ENCODE measurements at places on chromosomes 7 and 10. TPM values are rescaled to one million over a fixed set of nuclear protein-coding genes. Genes with fewer than 3 reads are reported as not detected.

Gene TRIM73
- total RNA-seq, result 17.3 TPM

Gene HABP2
- 0.37 TPM for total RNA-seq

Gene DIP2C
- total RNA-seq, result 30.1 TPM

Gene CFTR
- 5.1 TPM for total RNA-seq

Gene DTX2
- total RNA-seq, result 239 TPM

Gene ETV1
- 11.4 TPM for total RNA-seq

DNA sequence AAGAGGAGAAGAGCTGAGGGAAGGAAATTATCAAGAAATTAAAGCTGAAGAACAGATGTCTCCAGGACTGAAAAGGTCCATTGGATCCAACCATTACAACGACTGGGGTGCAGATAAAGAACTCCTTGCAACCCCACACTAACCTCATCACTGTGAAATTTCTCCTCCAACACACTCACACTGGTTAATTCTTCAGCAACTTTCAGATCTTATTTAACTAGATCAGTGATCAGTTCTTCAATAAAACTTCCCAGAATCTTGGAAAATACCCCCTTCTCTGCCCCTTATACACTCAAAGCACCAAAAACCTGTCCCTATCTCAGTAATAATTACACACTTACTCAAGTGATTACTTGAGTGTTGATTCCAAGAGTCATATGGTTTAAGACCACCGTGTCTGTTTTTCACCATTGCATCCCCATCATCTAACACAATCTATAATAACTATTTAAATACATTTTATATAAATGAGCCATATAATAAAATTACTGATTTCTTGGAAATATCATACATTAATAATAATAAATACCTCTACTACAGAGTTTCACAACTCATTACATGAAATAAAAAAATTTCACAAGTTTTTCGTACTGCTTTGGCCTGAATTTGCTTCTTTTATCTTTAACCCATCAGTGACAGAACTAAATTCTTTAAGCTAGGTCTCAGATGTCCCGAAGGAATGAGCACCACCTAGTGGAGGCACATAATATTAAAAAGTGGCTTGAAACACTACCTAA, 123.7 kb downstream of the MPP7 start:
- peaks cover 3% of the 10 kb centered on the region for H3K4me1 ChIP-seq
- H3K36me3 ChIP-seq, result no peaks in the 10 kb centered on the region
- DNase-seq, result peak; percentile 22
- H3K4me3 ChIP-seq, result no peak overlapping the region
- H3K27ac ChIP-seq, result no peak overlapping the region

DNA sequence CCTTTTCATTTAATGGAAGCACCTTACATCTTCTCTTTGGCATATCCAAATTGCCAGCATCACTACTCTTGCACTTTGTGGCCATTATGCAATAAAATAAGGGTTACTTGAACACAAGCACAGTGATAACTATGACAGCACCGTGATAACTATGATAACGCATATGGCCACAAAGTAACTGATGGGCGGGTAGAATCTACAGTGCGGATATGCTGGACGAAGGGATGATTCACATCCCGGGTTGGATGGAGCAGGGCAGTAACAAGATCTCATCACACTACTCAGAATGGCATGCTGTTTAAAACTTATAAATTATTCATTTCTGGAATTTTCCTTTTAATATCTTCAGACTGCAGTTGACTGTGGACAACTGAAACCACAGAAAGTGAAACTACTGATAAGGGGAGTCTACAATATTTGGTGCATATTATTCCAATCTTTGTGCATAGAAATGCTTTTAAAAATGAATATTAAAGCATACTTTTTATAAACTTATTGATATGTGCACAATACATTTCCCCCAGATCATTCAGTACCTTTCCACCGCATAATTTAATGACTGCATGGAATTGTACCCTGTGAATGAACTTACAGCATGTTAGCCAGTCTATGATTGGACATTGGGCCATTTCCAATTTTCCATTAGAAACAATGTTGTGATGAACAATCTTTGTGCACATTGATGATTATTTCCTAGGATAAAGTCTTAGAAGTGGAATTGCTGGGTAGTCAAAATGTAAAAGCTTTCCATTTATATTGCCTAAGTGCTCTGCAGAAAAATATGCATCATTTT, 136.4 kb downstream of the WNT2 start:
- DNase-seq, result no peak
- no peaks in the 10 kb centered on the region for H3K27me3 ChIP-seq
- H3K36me3 ChIP-seq, result no peaks in the 10 kb centered on the region
- no peak overlapping the region for H3K4me3 ChIP-seq

- H3K36me3 ChIP-seq, result no peaks in the 10 kb centered on the region
- no peaks in the 10 kb centered on the region for H3K27me3 ChIP-seq
- H3K4me1 ChIP-seq, result no peaks in the 10 kb centered on the region
Measured at GRCh38 chr7:13874783-13875182, 114.7 kb downstream of the ETV1 start.

- H3K27me3 ChIP-seq, result no peaks in the 10 kb centered on the region
- no peaks in the 10 kb centered on the region for H3K4me1 ChIP-seq
- no peak overlapping the region for H3K27ac ChIP-seq
- H3K4me3 ChIP-seq, result no peak overlapping the region
- no peak for DNase-seq
Measured at GRCh38 chr10:113532724-113533123, 20.1 kb upstream of the HABP2 start.

GRCh38 chr7:44637788-44638594, 31.6 kb downstream of the OGDH start:
- peaks cover 43% of the 10 kb centered on the region for H3K4me1 ChIP-seq
- H3K27ac ChIP-seq, result peak overlapping the region; percentile 77
- no peak overlapping the region for H3K4me3 ChIP-seq
- no peak for DNase-seq
- H3K27me3 ChIP-seq, result no peaks in the 10 kb centered on the region

- no peak overlapping the region for H3K4me3 ChIP-seq
- no peaks in the 10 kb centered on the region for H3K4me1 ChIP-seq
- no peak overlapping the region for H3K27ac ChIP-seq
- no peak for DNase-seq
- H3K36me3 ChIP-seq, result no peaks in the 10 kb centered on the region
Measured at GRCh38 chr7:50210706-50211115, 93.8 kb upstream of the IKZF1 start.

DNA sequence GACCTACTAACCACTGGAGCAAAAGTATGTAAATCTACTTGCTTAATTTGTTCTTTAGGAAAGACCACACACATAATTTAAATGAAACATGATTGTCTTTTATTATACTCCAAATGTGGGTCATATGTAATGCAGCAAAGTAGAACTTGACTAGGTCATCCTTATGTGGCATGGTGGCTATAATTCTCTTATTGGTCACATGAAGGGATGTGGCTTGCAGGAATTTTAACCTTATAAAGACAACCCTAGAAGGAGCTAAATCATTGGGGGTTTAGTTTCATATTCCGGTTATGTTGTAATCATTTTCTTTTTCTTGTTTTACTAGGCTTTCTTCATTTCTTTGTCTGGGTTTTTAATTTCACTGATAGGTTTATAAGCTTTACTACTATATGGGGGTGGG, 93.9 kb downstream of the SEPTIN7 start:
- DNase-seq, result no peak
- H3K4me1 ChIP-seq, result no peaks in the 10 kb centered on the region
- H3K27ac ChIP-seq, result no peak overlapping the region
- no peak overlapping the region for H3K4me3 ChIP-seq
- no peaks in the 10 kb centered on the region for H3K27me3 ChIP-seq

GRCh38 chr7:27149842-27150567, 2.4 kb downstream of the HOXA3 start:
- H3K36me3 ChIP-seq, result no peaks in the 10 kb centered on the region
- H3K27ac ChIP-seq, result no peak overlapping the region
- H3K4me1 ChIP-seq, result peaks cover 4% of the 10 kb centered on the region
- no peak overlapping the region for H3K4me3 ChIP-seq
- DNase-seq, result no peak

GRCh38 chr10:96272316-96273280, 1.2 kb upstream of the BLNK start:
- H3K27me3 ChIP-seq, result no peaks in the 10 kb centered on the region
- no peaks in the 10 kb centered on the region for H3K36me3 ChIP-seq
- H3K4me1 ChIP-seq, result no peaks in the 10 kb centered on the region
- no peak overlapping the region for H3K27ac ChIP-seq
- no peak overlapping the region for H3K4me3 ChIP-seq
- no peak for DNase-seq

DNA sequence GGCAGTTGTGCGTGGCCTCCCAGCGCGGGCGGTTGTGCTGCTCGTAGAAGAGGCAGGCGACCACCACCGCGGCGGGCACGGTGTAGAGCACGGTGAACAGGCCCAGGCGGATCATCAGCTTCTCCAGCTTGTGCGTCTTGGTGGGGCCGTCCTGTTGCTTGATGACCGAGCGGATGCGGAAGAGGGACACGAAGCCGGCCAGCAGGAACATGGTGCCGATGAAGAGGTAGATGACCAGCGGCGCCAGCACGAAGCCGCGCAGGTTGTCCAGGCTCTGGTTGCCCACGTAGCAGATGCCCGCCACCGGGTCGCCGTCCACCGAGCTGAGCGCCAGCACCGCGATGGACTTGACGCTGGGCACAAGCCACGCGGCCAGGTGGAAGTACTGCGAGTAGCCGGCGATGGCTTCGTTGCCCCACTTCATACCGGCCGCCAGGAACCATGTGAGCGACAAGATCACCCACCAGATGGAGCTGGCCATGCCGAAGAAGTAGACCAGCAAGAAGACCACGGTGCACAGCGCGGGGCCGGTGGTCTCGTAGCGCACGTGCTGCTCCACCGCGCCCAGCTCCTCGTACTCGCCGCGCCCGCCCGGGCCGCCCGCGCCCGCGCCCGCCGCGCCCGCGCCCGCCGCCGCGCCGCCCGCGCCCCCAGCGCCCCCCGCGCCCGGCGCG, 2.2 kb downstream of the FZD8 start:
- H3K27me3 ChIP-seq, result no peaks in the 10 kb centered on the region
- H3K27ac ChIP-seq, result no peak overlapping the region
- peaks cover 3% of the 10 kb centered on the region for H3K4me1 ChIP-seq
- DNase-seq, result peak; percentile 42
- H3K4me3 ChIP-seq, result peak overlapping the region; percentile 24

DNA sequence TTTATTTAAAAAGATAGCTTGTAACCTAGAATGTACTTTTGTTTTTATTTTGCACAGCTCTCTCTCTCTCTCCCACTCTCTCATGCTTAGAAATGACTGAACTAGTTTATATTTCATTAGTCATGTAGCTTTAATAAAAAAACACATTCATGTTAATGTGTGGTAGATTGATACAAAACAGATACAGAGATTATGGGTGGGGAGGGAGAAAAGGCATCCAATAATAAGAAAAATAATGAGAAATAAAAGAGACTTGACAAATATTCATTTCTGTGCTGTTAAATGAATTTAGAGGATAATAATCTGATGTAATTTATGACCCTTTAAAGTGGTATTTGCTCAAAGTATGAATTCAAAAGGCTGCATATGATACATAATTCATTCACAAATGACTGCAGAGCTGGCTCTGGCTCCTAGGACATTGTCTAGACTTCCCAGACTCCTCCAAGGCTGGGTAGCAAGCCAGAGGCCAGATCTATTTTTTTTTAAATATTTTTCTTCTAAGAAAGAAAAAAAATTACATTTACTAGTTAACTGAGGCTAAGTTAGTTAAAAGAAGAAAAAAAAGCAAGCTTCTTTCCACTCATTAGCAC, 105.7 kb upstream of the DNAJB12 start:
- H3K27ac ChIP-seq, result no peak overlapping the region
- H3K36me3 ChIP-seq, result no peaks in the 10 kb centered on the region
- H3K27me3 ChIP-seq, result no peaks in the 10 kb centered on the region
- no peak for DNase-seq
- no peaks in the 10 kb centered on the region for H3K4me1 ChIP-seq

- H3K27me3 ChIP-seq, result no peaks in the 10 kb centered on the region
- H3K36me3 ChIP-seq, result no peaks in the 10 kb centered on the region
- H3K4me3 ChIP-seq, result no peak overlapping the region
- H3K27ac ChIP-seq, result no peak overlapping the region
- H3K4me1 ChIP-seq, result no peaks in the 10 kb centered on the region
Measured at GRCh38 chr10:132097609-132098377, 32.0 kb downstream of the JAKMIP3 start.

- H3K4me3 ChIP-seq, result no peak overlapping the region
- H3K27me3 ChIP-seq, result no peaks in the 10 kb centered on the region
- no peaks in the 10 kb centered on the region for H3K36me3 ChIP-seq
- no peak for DNase-seq
- no peak overlapping the region for H3K27ac ChIP-seq
- no peaks in the 10 kb centered on the region for H3K4me1 ChIP-seq
Measured at GRCh38 chr7:51114501-51114900, 202.1 kb downstream of the COBL start.

DNA sequence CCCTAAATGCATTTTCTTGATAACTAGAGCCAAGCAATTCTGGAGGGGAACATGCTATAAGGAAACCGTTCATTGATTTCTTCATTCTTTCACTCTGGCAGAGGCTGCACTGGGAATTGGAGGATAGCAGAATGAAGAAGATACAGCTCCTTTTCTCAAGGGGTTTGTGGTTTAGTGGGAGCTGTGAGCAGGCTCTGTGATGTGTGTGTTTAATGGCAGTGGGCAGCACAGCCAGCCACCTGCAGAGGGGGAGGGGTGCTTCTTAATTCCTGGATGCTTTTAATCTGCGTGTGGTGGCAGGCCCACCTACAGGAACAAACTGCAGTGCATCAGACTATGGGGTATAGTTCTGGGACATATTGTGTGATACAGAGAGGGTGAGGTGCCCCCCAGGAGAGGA, 31.9 kb downstream of the RPS24 start:
- no peaks in the 10 kb centered on the region for H3K4me1 ChIP-seq
- H3K4me3 ChIP-seq, result no peak overlapping the region
- H3K36me3 ChIP-seq, result no peaks in the 10 kb centered on the region
- no peak overlapping the region for H3K27ac ChIP-seq

DNA sequence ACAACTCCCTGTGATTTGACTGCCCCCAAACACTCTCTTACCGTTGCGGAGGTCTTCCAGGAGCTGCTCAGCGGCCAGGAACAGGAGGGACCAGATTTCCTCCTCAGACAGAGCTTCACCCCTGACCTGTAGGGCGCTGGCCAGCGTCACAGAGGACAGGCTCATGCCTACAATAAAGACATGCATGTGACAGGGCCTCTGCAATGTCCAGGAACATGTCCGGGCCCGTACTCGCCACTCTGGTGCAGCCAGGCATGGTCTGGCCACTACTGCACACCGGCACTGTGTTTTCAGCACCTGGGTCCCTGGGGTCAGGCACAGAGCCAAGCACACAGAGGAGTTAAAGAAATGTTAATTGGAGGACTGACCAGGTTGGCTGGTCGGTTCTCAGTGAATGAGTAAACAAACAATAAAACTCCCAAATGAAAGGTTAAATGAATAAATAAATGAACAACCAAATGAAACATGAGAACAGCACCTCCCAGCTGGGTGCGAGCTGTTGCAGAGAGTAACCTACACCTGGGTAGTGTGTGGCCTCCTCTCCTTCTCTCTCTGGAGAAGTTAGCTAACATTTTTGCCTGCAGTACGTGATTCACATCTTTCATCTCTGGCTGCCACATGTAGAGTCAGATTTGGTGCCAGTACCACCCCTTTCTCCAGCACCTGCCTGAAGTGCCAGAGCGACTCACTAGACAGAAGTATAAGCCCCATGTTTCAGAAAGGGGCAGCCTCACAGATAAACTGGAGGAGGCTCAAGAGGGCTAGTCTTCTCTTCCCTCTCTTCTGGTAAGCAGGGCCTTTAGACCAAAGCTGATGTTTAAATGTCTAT, 22.8 kb downstream of the FRMPD2 start:
- no peaks in the 10 kb centered on the region for H3K27me3 ChIP-seq
- H3K4me3 ChIP-seq, result no peak overlapping the region
- no peaks in the 10 kb centered on the region for H3K36me3 ChIP-seq
- no peak overlapping the region for H3K27ac ChIP-seq

GRCh38 chr7:150610233-150610632, 22.0 kb downstream of the GIMAP6 start:
- no peaks in the 10 kb centered on the region for H3K4me1 ChIP-seq
- DNase-seq, result no peak
- H3K36me3 ChIP-seq, result no peaks in the 10 kb centered on the region
- H3K27me3 ChIP-seq, result no peaks in the 10 kb centered on the region
